ENCODE measurements at places on chromosomes 5 and 9. TPM values are rescaled to one million over a fixed set of nuclear protein-coding genes. Genes with fewer than 3 reads are reported as not detected.

Gene GMCL2
- not detected for polyA plus RNA-seq

GRCh38 chr9:98805506-98806272 is 1.8 kb upstream of the GALNT12 start:
- peak; percentile 77 for DNase-seq

DNA sequence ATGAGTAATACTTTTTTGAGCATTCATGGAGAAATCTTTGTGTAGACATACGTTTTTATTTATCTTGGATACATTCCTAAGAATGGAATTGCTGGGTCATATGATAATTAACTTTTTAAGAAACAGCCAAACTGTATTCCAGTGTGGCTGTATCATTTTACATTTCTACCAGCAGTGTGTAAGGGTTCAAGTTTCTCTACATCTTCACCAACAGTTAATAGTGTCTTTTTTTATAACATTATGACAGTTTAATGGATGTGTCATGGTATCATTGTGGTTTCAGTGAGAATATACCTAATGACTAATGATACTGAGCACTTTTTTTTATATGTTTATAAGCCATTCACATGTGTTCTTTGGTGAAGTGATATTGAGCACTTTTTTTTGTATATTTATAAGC is 52.4 kb downstream of the NIPBL start:
- peak; percentile 77 for DNase-seq

GRCh38 chr5:10949856-10950630 is 189.0 kb upstream of the DAP start:
- DNase-seq, result no peak

DNA sequence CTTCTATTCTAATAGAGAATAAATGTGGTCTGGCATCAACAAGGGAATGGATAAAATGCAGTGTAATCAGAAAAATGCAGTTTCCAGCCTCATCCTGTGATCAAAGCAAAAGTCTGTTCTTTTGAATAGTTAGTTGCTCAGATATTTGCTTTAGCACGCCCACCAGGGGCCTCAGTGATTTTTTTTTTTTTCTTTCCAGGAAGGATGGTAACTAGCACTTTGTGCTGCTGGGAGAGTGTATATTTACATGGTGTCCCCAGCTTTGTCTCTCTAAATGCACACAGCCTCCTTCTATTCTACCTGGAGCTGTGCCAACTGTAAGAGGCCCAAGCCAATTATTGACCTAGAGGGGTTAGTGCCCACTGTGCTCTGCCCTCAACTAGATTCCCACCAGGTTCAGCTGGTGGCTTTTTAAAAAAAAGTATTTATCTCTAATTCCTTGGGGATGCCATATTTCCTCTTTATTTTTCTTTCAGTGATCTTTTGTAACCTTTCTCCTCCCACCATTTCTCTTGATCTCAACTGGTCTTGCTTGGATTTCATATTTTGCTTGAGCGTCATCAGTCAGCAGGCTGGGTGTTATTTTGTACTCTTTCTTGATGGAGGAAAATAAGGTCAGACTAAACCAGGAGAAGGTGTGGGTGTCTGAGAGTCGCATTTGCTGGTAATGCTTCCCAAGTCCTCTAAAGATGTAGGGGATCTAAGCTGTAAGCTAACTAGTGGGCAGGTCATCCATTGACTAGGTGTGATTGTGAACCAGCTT is 193.0 kb upstream of the C9orf72 start:
- DNase-seq, result no peak

DNA sequence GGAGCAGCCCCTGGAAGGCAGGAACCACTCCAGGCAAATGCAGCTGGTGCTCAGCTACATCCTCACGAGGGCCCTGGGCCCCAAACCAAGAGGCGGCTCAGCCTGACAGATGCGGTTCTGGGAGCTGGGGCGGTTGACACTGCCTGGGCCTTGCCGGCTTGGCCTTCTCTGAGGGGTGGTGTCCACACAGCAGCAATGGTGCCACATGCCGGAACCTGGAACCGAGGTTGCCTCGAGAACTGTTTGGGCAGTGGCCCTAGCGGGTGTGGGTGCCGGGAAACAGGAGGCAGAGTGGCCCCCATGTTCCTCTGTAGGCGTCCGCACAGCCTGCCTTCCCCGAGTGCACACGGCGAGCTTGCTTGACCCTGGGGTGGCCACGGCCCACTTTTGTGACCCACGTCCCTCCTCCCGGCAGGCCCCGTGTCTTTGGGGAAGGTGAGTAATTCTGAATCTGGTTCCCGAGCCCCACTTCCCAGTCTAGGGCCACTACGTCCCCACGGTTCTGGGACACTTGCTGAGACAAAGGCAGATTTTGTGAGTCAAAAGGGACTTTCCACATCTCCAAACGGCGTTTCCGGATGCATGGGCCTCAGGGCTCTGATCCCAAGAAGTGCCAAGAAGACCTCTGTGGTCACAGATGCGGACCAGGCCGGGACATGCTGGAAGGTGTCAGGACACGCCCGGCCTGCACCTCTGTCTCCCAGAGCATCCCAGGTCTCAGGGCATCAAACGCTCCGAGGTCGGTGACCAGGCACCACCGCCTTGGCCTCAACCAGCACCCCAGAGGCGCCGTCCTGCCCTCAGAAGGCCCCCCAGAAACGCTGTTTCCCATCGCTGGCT is 27.7 kb upstream of the SLC12A7 start:
- DNase-seq, result no peak

Gene FBXL17
- polyA plus RNA-seq, result 2.0 TPM

Gene PRRT1B
- not detected for polyA plus RNA-seq

Gene TPRN
- 6.1 TPM for polyA plus RNA-seq

Gene SEMA6A
- polyA plus RNA-seq, result 0.10 TPM

DNA sequence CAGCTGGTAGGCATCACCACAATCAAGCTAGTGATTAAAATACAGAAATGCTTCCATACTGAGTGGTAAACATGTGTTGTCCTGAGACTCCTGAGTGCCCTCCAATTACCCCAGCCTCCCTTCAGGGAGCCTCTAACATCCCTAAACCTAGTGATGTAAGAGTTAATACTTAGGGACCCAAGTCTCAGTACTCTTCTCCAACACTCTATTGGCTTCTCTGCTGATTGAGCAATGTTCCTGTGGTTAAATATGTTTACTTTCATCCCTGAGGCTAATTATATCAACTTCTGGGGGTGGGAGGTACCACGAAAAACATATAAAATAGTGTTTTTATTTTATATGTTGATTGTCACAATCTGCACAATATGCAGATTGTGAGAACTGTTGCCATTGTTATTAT is 5.0 kb downstream of the GRXCR2 start:
- DNase-seq, result no peak

- no peak for DNase-seq
These were observed 5.4 kb upstream of the CSF2 start for GRCh38 chr5:132067941-132068808.

DNA sequence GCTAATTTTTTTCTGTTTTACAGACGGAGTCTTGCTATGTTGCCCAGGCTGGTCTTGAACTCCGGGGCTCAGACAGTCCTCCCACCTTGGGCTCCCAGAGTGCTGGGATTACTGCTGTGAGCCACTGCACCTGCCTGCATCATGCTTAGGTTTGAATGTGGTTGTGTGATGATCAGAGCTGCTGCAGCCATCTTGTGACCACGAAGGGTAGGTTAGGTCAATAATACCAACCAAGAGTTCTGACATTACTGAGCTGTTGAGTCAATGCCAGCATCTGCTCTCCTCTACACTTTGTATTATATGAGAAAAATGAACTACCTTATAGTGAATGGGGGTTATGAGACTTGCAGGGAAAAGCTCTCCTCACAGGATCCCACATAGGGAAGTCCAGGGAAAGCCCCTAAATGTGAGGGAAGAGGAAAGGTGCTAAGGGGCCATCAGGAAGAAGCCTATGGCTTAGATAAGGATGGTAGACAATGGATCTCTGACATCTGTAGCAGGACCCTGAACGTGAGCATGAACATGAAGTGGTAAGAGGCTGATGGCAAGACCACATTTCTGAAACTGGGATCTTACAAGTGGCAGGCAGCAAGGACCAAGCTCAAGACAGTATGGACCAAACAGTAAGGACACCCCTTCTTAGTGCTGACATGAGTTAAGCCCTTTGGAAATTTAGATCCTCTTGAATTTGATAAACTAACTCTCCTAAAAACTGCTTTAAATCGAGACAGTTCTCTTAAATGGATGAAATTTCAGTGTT is 75.7 kb upstream of the ZNF169 start:
- no peak for DNase-seq

GRCh38 chr9:128835246-128836210 is 5.9 kb upstream of the SPOUT1 start:
- no peak for DNase-seq

- DNase-seq, result no peak
These were observed 11.0 kb upstream of the TNFSF8 start for GRCh38 chr9:114941376-114941775.

DNA sequence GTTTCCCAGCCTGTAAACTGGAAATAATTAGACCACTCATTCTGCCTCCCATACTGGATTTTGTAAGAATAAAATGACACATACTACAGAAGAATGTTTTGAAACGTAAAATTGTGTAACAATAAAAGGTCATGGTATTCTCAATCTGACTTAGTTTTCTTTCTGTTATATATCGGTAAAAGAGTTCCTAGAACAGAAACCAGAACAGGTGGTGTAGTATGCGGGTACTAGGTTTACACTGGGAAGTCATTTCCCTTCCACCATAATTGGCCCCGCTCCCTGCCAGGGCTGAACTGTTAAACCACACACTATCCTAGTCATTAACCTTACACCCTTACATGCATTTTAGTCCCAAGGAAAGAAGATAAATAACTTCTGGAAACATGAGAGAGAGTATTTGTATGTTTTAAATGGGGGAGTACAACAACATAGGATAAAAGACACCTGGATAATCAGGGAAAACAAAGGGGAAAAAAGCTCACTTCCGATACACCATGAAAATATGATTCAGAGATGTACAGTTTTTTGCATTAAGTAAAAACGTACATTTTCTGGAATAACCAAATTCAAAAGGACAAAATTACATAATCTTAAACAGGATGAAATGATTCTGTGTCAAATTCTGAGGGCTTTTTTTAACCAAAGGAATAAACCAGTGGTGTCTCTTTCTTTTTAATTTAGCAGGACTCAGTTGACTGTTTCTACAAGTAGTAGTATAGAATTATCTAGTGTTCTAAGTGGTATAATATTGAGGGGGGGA is 199.7 kb downstream of the GLIS3 start:
- DNase-seq, result no peak

Gene SPARC
- 441 TPM for polyA plus RNA-seq

- DNase-seq, result no peak
These were observed 211.4 kb downstream of the DEPDC1B start for GRCh38 chr5:60488466-60489130.

GRCh38 chr9:123044586-123044985 is 11.1 kb downstream of the GPR21 start:
- DNase-seq, result peak; percentile 83

- no peak for DNase-seq
These were observed 24.1 kb downstream of the CDK5RAP2 start for GRCh38 chr9:120555839-120556238.

- DNase-seq, result no peak
These were observed 21.2 kb downstream of the GNAQ start for GRCh38 chr9:78010445-78010844.

GRCh38 chr9:116726602-116727001 is 39.5 kb downstream of the TRIM32 start:
- no peak for DNase-seq

GRCh38 chr9:98523231-98523901 is 185.4 kb downstream of the GABBR2 start:
- peak; percentile 16 for DNase-seq

Data from foreskin keratinocyte (primary cell).